ENCODE measurements at places on chromosomes 13 and 19.
A peak's percentile ranks its signal among the peaks of the same experiment; 100 is the strongest.

- no peak for DNase-seq
Measured at GRCh38 chr13:77980592-77980991, 62.0 kb upstream of the EDNRB start.

- DNase-seq, result no peak
Measured at GRCh38 chr19:443005-443404, 17.8 kb downstream of the SHC2 start.

DNA sequence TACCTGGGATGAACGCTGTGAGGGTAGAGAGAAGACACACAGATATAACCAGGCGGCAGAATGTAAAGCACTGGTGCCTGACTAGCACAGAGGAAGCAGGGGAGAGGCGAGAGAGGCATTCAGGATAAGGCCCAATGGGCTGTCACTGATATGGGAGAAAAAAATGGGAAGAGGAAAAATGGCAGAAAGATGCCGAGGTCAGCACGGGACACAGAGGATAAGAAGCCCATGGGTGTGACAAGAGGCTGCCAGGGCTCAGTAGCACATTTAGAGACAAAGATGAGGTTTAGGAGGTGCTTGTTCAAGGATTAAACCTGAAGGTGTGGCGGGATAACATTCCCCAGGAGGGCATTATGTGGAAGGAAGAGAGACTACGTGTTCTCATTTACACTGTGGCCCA is 5.6 kb downstream of the SMG9 start:
- no peak for DNase-seq

- DNase-seq, result no peak
Measured at GRCh38 chr13:99044764-99045163, 66.9 kb upstream of the DOCK9 start.

GRCh38 chr19:45100846-45101252 is 7.9 kb downstream of the PPP1R37 start:
- DNase-seq, result no peak

DNA sequence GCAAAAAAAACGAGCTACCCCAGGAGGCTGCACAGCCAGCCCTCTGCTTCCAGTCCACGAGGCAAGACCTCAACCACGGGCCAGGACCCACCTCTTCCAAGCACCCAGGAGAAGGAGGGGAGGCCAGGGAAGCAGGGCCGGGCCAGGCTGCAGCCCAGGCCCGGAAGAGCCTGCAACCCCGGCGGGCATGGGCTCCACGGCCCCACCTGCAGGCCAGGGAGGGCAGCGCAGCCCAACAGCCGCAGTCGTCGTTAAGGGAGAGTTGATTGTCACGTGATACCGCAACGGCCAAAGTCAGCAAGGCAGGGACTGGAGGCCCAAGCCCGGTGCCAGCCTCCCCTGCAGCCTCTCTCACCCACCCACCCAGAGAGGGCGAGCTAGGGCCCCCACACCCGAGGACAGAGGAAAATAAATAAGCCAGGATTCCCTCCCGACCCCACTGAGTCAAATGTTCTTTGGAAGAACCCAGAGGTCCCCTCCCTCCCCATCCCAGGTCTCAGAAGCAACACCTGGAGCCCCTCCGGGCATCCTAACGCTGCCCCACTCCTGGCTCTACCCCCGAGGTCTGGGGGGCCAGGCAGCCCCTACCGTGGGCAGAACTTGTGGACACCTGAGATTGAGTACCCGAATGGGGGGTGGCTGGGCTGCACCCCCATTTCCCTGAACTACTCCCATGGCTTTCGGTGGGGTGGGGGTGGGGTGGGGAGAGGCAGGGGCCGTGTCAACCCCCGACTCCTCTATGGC is 5.2 kb upstream of the REXO1 start:
- DNase-seq, result peak; percentile 55

- DNase-seq, result no peak
Measured at GRCh38 chr19:23799321-23799720, 40.6 kb upstream of the ZNF681 start.

DNA sequence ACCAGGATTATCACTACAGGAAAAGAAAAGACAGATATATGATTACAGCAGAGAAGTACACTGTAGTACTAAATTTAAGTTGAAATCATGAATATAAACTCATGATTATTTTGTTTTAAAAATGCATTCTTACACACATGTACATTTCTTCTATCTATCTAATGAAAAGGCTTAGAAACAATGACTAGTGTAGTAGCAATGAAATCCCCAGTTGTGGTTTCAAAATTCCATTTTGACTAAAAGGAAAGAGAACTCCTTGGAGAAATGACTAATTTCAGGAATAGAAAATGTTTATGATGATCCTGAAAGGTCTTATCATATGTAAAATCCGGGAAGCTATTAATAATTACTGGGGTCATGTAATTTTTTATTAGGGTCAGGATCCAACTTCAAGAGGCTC is 195.0 kb upstream of the STARD13 start:
- DNase-seq, result no peak

- DNase-seq, result no peak
Measured at GRCh38 chr13:84377106-84377505, 494.8 kb upstream of the SLITRK1 start.

DNA sequence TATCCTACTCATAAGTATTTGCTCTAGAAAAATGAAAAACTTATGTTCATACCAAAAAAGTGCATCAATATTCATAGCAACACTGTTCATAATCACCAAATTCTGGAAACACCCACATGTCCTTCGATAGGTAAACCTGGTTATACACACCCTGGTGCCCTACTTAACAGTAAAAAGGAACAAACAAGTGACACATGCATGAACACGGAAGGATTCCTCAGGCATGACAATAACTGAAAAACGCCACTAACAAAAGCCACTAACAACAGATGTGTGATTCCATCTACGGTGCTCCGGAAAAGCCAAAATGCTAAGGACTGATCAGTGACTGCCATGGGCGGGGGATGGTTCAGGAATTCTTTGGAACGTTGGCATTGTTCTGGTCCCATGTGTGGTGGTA is 65.5 kb downstream of the STK24 start:
- no peak for DNase-seq

GRCh38 chr13:22960827-22961226 is 220.0 kb upstream of the SGCG start:
- no peak for DNase-seq

DNA sequence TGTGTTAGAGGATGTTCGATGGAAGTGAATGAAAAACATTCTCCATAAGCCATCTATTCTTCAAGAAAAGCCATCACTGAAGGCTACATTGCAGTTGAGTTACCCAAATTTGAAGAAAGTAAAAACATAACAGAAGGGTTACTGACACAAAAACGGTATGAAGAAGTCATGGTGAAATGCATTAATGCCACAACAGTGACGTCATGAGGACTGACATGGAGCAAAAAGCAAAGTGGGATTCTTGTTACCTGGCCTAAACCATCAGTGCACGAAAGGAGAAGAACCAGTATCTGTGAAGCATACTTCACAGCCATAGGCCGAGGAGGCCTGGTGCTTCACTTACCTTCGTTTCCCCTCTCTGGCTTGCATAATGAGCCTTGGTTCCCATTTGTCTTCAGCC is 58.7 kb downstream of the LRRC63 start:
- DNase-seq, result no peak

DNA sequence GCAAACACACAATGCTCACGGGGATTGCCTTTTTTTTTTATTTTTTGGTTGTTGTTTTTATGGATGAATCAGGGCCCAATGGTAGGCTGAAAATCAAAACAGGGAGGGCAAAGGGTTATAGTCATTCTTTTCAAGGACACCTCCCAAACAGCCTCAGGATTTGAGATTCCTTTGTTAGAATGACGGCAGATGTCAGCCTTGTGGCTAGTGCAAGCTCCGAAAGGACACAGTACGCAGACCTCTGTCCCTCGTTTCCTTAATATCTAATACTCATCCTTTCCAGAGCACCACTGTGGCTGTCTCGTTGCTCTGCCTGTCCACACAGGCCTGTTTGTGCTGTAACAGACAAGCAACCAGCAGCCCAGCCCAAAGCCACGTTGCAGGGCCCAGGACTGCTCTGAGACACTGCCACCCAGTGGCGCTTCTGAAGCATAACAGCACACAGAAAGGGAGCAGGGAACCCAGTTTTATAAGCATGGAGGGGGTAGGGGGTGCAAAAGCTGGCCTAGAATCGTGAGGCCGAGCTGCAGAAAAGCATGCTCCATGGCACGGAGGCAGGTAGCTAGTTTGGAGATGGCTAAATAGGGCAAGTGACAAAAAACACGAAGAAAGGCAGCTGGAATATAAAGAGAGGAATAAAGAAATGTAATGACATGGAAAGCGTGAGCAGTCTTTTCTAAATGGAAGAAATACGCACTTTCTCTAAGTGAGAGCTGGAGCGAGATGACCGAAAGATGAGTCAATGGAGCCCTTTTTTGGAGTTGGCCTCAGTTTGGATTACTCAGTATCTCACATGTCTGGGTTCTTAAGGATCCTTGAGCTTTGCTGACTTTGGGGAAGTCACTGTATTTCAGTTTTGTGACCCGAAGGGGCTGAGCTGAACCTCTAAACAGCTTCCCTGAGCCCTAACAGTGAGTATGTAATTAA is 40.7 kb upstream of the MEDAG start:
- DNase-seq, result peak; percentile 85

DNA sequence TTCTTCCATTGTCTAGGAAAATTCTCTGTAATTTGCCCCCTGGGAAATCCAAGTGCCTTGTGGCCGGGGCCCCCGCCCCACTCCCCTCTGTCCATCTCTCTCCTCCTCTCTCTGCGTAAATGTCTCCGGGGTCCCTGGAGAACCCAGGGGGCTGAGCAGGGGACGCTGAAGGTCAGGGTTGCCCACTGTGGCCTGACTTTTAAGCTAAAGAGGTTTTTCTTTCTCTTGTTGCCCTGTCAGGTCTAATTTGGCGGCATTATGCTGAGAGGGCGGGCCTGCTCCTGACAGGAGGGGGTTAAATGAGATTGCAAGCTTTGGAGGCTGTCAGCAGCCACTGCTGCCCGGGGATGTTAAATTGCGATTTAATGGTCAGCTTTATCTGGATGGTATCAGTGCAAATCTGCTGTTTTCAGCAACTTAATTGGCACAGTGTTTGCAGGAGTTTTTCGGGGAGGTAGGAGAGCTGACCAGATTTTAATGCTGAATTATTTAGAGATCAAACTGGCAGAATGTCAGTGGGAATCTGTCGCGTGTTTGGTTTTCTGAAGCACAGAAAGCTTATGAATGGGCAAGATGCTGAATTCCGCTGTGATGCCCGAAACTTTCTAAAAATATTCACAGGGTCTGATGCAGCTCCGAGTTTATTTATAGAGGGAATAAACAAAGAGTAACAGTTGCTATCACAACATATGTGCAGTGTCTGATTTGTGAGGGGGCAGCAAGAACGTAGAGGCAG is 93.2 kb upstream of the SOX1 start:
- DNase-seq, result no peak

GRCh38 chr13:72144636-72145035 is 277.6 kb upstream of the DACH1 start:
- DNase-seq, result no peak

- no peak for DNase-seq
Measured at GRCh38 chr19:8239528-8240273, 30.5 kb downstream of the CERS4 start.

- no peak for DNase-seq
Measured at GRCh38 chr19:4399812-4400134, 574 bp downstream of the SH3GL1 start.

DNA sequence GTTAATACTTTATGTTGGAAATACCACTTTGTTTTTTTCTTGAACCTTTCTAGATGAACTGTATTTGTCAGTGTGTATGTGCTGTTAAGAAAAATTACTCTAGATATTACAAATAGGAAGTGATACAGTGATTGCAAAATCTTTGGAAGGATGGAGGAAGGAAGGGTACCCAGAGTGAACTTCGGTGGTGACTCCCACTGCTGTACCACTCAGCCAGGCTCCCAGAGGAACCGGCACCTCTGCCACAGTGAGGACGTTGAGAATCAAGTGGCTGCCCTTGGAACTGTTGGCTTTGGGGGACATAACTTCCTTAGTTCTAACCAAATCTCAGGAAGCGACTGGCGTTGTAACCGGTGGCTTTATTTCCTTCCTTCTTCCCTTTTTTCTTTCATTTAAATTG is 184.7 kb downstream of the PCCA start:
- no peak for DNase-seq

GRCh38 chr13:31018511-31018910 is 86.1 kb downstream of the TEX26 start:
- no peak for DNase-seq

DNA sequence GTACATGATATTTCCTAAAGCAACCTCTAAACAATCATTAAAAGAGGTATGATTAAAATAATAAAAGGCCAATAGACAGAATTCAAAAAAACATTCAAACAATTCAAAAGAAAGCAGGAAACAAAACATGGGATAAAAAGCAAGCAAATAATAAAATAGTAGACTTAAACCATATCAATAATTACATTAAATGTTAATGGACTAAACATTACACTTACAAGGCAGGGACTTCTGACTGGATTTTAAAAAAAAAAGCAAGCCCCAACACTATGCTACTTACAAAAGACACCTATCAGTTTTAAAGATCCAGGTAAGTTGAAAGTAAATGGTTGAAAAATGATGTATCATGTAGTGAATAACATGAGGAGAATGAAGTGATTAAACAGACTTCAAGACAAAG is 65.2 kb downstream of the KLF2 start:
- DNase-seq, result no peak

- no peak for DNase-seq
Measured at GRCh38 chr13:71448080-71448630, 418.8 kb downstream of the DACH1 start.

GRCh38 chr13:30863796-30864195 is 42.3 kb upstream of the MEDAG start:
- DNase-seq, result no peak
